Activated CD4-positive, alpha-beta T cell treated with anti-CD3 and anti-CD28 coated beads for 1 hour (primary cell): ENCODE measurements at places on chromosomes 6 and 20.

DNA sequence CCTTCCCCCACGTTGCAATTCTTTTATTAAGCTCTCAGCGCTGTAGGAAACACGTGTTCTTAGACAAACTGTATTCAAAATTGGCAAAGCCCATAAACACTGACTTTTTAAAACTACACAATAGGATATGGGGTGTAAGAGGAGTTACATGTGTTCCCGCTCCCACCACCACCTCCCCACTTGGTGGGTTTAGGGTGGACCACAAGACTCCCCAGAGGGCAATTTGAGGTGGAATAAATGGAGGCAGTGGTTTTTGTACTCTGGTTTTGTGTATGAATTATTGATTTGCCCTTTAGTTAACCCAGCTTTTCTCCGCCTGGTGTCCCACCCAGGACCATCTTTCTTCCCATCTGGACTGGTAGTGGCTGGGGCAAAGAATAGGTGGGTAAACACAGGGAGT lies 3.7 kb downstream of the UQCC2 start:
- DNase-seq = no peak

GRCh38 chr6:8545336-8545735 lies 110.0 kb upstream of the SLC35B3 start:
- no peak for DNase-seq

GRCh38 chr20:51400051-51400926 lies 142.2 kb downstream of the NFATC2 start:
- DNase-seq = peak; percentile 56

- DNase-seq = no peak
Measured at GRCh38 chr6:13242590-13242989, 85.7 kb downstream of the TBC1D7 start.

GRCh38 chr20:62437927-62438326 lies 10.6 kb upstream of the RBBP8NL start:
- DNase-seq = no peak

- no peak for DNase-seq
Measured at GRCh38 chr6:33683051-33683571, 28.4 kb downstream of the UQCC2 start.

DNA sequence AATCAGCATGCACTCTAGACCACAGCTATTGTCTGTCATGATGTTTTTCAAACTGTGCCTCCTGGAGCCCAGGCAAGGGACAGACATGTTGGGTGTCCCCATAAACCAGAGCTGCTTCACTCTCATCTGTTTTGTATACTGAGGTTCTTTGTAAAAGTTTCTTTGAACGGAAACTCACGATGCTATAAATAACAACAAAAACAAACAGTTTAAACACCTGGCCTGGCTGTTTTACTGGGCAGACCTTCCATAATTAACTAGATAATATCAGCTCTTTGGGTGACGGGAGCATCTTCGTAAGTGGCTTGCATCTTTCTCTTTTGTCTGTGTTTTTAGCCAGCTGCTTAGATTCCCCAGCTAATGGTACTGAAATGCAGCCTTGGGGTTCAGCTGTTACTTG lies 190.3 kb downstream of the ZDHHC14 start:
- DNase-seq = no peak

GRCh38 chr20:13299401-13299800 lies 78.3 kb downstream of the ISM1 start:
- no peak for DNase-seq

GRCh38 chr6:119140196-119141140 lies 62.0 kb upstream of the FAM184A start:
- DNase-seq = no peak

GRCh38 chr6:43627008-43627825 lies 1.8 kb downstream of the GTPBP2 start:
- no peak for DNase-seq

GRCh38 chr20:12113468-12114371 lies 196.0 kb downstream of the BTBD3 start:
- no peak for DNase-seq

GRCh38 chr6:138465007-138465645 lies 34.2 kb downstream of the NHSL1 start:
- no peak for DNase-seq

DNA sequence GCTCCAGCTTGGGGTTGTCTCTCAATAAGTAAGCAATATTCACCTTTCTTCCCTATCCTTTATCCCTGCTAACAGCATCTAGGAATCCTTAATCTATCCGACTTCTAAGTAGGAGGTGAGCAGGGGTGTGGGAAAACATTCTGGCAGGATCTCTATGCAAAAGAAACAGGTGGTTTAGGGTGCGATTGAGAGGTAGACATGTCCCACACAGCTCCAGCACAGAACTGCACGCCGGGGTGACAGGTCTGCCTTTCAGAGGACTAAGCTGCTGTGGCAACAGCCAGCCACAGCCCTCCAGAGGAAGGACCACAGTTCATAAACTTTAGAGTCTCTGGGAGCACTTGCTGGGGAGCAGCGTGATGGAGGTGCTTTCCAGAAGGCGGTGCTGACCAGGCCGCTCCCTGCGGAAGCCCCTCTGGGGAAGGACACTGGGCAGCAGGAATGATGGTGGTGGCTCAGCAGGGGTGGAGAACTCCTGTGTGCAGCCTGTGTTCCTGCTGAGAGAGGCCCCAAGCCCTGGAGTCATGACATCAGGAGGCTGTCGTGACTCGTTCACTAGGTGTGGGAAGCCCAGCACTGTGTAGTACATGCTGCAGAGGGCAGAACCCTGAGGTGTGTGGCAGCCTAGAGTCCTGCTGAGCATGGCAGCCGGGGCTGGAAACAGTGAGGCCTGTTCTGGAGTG lies 509.6 kb downstream of the PRKN start:
- DNase-seq = no peak

DNA sequence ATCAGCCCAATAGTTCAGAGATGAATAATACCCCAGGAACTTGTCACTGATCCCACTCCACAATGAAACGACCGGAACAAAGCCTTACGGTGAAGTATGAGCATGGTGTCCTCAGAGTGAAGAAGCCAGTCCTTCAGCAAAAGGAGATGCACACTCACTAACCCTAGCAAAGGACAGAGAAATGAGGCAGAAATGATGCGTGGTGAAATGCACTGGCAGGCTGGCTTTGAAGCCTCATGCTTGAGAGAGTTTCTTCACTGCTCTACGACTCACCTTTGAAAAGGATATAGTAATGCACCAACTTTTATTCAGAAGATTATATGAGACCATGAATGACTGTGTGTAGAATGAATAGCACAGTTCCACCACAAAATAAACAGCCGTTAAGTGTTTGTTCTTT lies 74.8 kb downstream of the PHACTR1 start:
- no peak for DNase-seq

DNA sequence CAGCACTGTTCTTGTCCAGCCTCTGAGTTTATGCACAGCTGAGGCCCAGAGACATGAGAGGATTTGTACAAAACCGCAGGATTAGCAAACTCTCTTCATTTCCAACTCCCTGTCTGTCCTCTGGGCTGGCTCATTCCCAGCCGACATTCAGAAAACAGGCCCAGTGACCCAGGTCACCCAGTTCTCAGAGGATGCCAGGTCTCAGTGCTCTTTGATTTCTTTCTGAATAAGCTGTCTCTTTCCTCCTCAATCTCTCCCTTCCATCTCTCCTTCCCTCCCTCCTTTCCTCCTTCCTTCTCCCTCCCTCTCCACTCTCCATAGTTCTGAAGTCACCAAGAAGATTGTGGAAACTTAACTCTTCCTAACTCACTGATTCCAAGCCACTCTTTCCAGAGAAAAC lies 372.7 kb upstream of the SULF2 start:
- no peak for DNase-seq

- DNase-seq = no peak
Measured at GRCh38 chr6:134373282-134373922, 55.5 kb upstream of the SGK1 start.

GRCh38 chr20:25025091-25025861 lies 32.7 kb downstream of the ACSS1 start:
- no peak for DNase-seq

DNA sequence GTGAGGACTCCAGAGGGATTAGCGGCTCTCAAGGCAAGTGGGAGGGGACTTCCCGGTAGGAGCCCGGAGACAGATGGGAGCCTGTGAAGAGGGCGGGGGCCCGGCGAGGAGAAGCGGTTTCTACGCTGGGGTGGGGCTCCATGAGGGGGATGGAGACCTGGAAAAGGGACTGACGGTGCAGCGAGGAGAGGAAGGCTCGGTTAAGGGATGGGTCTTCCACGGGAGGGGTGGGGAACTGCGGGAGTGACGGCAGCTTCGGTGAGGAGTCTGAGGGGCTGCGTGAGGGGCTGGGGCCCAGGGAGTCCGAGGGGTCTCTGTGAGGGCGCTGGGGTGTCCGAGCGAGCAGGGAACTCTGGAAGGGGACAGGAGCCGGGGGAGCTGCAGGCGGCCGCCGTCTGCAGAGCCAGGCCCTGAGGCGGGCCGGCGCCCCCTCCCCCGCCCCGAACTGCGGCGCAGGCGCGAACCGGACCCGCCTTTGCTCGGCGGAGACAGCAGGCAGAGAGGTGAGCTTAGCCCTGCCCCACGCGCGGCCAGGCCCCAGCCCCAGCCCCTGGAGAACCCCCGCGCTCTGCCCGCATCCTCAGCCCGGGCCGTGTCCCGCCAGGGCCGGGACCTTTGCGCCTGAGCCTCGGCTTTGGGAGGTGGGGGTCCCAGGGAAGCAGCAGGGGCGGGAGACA lies at the start of gene NRSN2:
TSS of gene NRSN2 (plus strand) at position 472 of the 677 bp plus-strand sequence. CDS start 2,533 bp downstream, outside the sequence.
- no peak for DNase-seq

- DNase-seq = no peak
Measured at GRCh38 chr6:158018851-158019361, 37.2 kb downstream of the SYNJ2 start.

- DNase-seq = no peak
Measured at GRCh38 chr6:55379471-55379870, 52.2 kb downstream of the GFRAL start.

DNA sequence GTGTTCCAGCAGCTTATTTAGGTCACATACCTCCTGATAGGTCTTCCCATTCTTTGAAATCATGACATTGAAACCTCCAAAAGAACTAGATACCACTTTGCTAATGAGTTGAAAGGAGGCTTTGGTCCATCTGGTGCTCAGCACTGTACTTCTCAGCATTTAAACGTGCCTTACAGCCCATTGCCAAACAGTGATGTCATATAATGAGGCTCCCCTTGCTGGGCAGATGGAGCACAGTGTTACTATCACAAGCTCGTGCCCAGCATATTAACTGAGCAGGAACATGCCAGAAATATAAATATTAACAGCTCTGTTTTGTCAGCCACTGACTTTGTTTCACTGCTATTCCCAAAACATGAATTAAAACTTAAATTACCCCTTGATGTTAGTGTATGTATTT lies 25.5 kb upstream of the MAPK13 start:
- no peak for DNase-seq

DNA sequence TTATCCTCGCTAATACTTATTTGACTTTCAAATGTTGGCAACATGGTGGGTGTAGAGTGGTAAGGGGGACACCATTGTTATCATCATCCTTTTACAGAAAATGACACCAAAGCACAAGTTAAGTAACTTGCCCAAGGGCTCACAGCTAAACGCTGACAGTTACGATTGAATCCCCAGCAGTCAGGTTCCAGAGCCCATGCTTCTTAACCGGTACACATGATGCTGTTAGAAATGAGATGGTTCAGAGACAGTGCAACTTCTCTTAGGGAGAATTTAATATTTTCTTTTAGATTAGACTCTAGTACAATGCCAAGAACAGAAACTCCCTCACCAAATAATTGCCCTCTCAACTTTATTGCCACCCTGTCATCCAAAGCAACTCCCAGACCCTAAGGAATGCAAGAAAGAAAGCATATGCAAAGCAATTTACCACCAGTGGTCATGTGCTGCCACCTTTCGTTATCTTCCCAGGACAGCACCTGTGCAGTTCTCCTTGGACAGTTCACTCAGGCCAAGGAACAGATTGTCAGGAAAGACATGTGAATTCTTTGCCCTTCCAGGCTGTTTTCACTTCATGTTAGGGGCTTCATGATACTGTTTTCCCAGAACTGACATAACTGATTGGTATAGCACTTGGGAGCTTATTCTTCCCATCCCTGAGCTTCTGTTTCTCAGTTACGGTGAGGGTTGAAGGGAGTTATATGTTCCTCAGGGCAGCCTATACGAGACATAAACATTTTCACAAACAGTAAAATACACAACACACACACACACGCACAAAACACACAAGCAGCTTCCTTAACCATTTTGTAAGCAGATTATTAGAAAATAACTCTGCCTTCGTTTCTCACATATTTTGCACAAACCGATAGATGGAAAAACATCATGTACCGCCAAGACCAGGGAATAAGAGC lies 5.1 kb downstream of the HLA-DMA start:
- peak; percentile 19 for DNase-seq

DNA sequence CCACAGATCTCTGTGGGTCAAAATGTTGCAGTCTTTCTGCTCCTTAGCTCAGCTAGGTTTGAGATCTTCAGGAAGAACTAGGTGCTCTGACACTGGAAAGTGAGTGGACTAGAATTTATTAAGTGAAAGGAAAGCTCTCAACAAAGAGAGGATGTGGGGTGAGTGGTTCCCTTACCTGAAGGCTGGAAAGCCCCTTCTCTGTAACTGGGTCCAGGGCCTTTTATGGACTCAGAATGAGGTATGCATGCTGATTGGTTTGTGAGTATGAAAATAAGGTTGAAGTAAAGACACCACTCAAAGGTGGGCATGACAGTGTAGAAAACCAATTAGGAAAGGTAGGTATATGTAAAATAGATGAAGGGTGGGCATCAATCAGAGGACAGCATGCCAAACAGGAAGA lies 485.5 kb downstream of the CD109 start:
- DNase-seq = no peak

- DNase-seq = no peak
Measured at GRCh38 chr6:166954118-166954713, 2.1 kb downstream of the RNASET2 start.

DNA sequence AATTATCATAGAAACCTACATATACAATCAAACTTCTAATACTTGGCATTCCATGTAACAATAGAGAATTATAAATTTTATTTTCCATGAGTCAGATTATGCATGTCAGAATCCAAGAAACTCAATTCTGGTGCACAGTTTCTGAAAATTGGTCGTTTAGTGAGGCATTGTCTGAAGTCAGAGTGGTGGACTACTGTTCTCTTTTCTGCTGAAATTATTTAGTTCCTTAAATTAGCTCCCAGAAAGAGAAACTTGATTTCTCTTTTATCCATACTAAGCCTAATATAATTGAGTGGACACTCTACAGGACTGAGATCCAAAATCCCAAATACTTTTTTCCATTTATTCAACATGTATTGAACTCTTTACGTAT lies 265.5 kb downstream of the ALDH8A1 start:
- DNase-seq = no peak

GRCh38 chr6:141097471-141097870 lies 1035.3 kb upstream of the GJE1 start:
- no peak for DNase-seq

DNA sequence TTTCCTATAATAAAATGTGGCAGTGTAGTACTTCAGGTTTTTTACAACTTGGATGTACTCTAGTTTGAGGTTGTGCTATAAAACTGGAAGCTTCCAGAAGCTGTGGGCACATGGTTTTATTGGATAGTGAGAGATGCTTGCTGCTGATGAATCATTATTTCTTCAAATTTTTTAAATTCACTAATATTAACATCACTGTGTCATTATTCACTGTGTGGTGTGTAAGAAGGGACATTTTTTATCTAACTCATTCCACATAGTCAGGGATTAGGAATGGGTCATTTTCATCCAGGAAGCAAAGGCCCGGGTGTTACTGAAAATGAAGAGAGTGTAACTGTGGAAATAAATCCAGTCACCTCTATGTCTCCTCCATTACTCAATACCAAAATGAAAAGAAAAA lies 421.0 kb downstream of the TENT5A start:
- DNase-seq = no peak

- DNase-seq = no peak
Measured at GRCh38 chr6:89997456-89998445, 103.5 kb downstream of the GJA10 start.
